ENCODE measurements at places on chromosomes 12 and 14.

DNA sequence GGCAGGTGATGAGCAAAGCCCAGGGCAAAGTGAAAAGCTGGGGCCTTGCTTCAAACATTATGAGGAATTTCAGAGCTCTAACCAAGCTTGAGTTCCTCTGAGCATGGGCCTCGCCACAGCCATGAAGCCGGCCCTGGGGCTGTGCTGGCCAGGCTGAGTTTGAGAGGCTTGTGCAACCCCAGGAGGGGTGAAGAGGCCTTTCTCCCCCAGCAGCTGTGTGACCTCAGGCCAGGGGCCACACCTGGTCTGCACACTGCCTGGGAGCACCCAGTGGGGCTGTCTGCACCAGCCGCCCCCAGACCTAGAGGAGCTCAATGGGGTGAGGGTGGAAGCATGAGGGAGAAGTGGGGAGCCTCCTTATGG is 204.9 kb upstream of the C14orf180 start:
- peaks cover 16% of the 10 kb centered on the region for H3K27me3 ChIP-seq
- no peaks in the 10 kb centered on the region for H3K4me1 ChIP-seq
- H3K36me3 ChIP-seq = no peaks in the 10 kb centered on the region
- no peak overlapping the region for H3K4me3 ChIP-seq
- no peak for DNase-seq
- H3K27ac ChIP-seq = no peak overlapping the region

DNA sequence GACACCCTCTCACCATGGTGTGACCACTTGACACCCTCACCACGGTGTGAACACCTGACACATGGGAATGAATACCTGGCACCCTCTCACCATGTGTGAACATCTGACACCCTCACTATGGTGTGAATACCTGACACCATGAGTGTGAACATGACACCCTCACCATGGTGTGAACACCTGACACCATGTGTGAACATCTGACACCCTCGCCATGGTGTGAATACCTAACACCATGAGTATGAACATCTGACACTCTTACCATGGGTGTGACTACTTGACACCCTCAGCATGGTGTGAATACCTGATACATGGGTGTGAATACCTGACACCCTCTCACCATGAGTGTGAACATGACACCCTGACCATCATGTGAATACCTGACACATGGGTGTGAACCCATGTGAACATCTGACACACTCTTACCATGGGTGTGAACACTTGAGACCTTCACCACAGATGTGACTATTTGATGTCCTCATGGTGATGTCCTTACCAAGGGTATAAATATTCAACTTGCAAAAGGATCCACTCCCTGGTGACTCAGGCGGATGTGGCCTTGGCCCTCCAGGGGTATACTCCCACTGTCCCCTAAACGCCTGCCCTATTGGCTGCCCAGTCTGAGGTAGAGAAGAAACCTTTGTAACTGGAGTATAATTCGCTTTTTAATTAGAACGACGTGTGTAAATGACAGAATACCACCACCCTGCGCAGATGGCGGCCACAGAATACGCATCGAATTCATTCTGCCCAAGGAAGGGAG is 29.1 kb downstream of the RFLNA start:
- no peaks in the 10 kb centered on the region for H3K27me3 ChIP-seq
- H3K4me3 ChIP-seq = no peak overlapping the region
- H3K27ac ChIP-seq = no peak overlapping the region
- no peak for DNase-seq

- no peak for DNase-seq
- peaks cover 30% of the 10 kb centered on the region for H3K27me3 ChIP-seq
- H3K36me3 ChIP-seq = no peaks in the 10 kb centered on the region
- no peaks in the 10 kb centered on the region for H3K4me1 ChIP-seq
- H3K4me3 ChIP-seq = no peak overlapping the region
Observed at GRCh38 chr14:55957950-55958349, 160.3 kb upstream of the PELI2 start.

DNA sequence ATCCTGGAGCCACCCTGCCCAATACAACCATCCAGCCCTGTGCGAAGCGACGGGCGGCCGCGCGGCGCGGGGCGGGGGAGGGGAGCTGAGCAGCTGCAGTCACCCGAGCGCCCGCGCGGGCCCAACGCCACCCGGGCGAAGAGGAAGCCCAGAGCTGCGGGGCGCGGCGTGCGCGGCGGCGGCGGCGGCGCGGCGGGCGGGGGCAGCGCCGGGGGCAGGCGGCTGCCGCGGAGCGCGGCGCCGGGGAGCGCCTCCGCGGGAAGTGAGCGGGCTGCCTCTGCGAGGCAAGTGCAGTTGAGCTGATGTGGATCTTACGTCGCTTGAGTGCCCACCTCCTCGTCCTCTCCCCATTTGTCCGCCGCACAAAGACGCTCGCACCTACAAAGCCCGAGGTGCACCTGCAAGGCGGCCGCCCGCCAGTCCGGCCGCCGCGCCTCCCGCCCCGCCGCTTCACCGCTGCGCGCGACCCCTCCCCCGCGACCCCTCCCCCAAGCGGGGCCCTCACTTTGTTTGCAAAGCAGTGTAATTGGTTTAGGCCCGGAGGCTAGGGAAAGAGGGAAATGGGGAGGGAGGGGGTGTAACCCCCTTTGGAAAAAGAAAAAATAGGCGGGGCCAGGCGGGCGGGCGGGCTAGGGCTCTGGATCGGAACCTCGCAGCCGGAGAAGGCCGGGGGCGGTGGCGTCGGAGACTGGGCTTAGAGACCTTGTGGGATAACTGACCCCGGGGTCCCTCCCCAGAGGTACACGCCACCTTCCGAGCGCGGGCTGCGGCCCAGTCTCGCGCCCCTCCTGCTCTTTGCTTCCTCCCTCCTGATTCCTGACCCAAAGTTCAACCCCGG is at the start of the genes FOXA1 and TTC6:
Gene FOXA1, minus strand, starts transcription at position 279 of the 838 bp plus-strand sequence. Its CDS starts 277 bp downstream, at position 2.
Gene TTC6, plus strand, starts transcription at position 659 of the 838 bp plus-strand sequence. CDS start 26,436 bp downstream, outside the sequence.
- peaks cover 5% of the 10 kb centered on the region for H3K4me1 ChIP-seq
- H3K27me3 ChIP-seq = no peaks in the 10 kb centered on the region
- no peaks in the 10 kb centered on the region for H3K36me3 ChIP-seq
- DNase-seq = peak; percentile 31

DNA sequence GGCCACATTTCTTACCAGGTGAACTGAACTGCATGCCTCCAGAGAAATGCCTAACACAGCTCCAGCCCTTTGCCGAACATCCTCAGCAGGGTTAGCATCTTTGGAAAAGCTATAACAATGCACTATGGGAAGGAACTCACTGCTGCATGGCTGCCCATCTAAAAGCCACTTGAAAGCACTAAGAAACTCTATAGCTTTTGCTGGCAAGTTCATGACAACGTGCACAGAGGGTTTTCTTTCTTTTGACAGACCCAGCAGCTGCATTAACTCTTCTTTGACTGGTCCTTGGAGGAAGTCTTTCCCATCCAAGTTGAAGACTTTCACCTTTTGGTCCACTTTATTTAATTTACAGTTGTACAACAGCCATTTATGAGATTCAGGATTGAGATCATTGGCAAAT is 5.3 kb downstream of the TRMT5 start:
- H3K27me3 ChIP-seq = no peaks in the 10 kb centered on the region
- no peak overlapping the region for H3K4me3 ChIP-seq
- peaks cover 5% of the 10 kb centered on the region for H3K36me3 ChIP-seq
- H3K27ac ChIP-seq = no peak overlapping the region

DNA sequence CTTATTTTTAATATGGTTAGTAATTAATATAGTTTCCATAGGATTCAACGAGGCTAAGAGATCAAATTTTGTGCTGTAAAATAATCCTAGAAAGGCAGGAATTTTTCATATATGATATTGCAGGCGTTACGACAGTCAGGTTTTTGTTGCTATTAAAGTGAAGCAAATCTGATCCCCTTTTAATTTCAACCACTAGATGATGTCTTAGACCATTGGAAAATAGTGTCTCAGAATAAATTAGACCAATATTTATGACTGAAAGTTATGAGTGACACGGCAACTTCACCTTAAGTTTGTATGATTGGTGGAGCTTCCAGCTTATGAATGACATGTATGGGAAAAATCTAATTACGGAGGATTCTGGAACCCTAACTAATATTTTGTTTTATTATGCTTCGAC is 2.5 kb downstream of the TPH2 start:
- H3K4me1 ChIP-seq = no peaks in the 10 kb centered on the region
- DNase-seq = no peak
- no peaks in the 10 kb centered on the region for H3K36me3 ChIP-seq
- peaks cover 37% of the 10 kb centered on the region for H3K27me3 ChIP-seq

DNA sequence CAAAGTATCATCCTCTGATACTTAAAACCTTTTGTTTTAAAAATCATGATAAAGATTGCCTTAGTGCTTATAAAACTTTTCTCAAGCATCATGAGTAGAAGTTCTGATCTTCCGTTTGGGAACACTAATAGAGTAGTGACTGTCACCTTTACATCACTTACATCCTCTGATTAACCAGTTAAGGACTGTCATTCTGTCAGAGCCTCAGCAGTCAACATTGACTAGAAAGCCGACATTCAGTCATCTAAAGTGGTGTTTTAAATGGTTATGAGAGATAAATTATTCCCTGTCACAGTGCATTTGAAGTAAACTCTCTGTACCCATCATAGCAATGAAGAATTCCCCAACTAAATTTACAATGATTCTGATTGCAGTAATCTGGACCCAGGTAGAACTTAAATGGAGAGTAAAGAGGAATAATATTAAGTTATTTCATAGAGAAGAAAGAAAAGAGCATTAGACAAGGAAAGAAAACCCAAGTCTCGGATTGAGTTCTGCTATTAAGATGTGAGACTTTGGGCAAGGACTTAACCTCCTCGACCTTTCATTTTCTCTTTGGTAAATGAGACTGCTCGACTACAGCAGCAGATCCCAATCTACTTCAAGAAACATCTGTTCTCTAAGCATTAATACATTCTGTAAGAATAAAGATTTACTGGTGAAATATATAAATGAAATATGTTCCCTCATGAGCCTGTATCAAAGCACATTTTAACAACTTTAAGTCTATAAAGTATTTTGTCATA is 563.9 kb upstream of the LMO3 start:
- H3K4me1 ChIP-seq = no peaks in the 10 kb centered on the region
- H3K4me3 ChIP-seq = no peak overlapping the region
- no peaks in the 10 kb centered on the region for H3K36me3 ChIP-seq
- H3K27me3 ChIP-seq = no peaks in the 10 kb centered on the region
- no peak for DNase-seq
- no peak overlapping the region for H3K27ac ChIP-seq

- no peak overlapping the region for H3K4me3 ChIP-seq
- H3K27ac ChIP-seq = no peak overlapping the region
- no peaks in the 10 kb centered on the region for H3K27me3 ChIP-seq
- H3K4me1 ChIP-seq = peaks cover 22% of the 10 kb centered on the region
- DNase-seq = peak; percentile 88
Observed at GRCh38 chr14:35159742-35160409, 37.5 kb downstream of the PRORP start.

DNA sequence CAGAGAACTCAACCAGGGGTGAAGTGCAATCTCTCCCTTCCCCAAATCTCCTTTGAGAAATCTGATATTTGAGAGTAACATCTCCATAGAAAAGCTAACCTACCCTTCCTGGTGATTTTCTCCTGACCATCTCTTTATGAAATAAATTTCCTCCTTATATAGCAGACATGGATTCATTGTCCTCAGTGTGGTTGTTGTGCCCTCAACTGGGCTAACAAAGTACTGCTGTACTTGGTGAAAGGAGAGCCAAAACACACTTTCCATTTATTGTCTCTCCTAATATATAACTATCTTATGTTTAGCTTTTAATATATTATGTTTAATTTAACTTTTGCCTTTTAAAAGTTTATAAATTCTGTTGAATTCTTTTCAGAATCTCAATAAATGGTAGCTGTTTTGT is 65.1 kb upstream of the SLCO1B1 start:
- H3K4me1 ChIP-seq = no peaks in the 10 kb centered on the region
- H3K36me3 ChIP-seq = no peaks in the 10 kb centered on the region
- H3K27ac ChIP-seq = no peak overlapping the region
- H3K27me3 ChIP-seq = no peaks in the 10 kb centered on the region

GRCh38 chr12:132646850-132647249 is 28.3 kb downstream of the P2RX2 start:
- H3K27ac ChIP-seq = no peak overlapping the region
- H3K36me3 ChIP-seq = peaks cover 26% of the 10 kb centered on the region
- no peaks in the 10 kb centered on the region for H3K27me3 ChIP-seq
- H3K4me1 ChIP-seq = no peaks in the 10 kb centered on the region
- DNase-seq = no peak
- no peak overlapping the region for H3K4me3 ChIP-seq

DNA sequence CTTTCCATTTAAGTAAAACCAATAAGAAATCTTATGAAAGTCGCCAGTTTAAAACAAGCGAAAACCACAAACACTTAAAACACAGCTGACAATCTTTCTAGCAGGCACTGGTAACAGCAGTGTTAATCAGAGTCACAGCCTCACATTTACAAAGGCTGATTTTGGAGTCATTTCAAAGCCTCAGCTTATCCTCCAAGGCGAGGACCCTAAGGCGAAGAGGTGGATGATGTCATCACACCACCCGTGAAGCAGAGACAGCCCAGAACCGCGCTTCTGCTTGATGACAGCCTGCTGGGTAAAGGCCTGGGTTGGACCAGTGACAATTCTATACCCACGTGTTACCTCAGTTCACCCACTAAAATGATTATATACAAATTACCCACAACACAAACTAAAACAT is 10.1 kb downstream of the GOLGA3 start:
- no peak overlapping the region for H3K27ac ChIP-seq
- no peaks in the 10 kb centered on the region for H3K27me3 ChIP-seq
- no peaks in the 10 kb centered on the region for H3K4me1 ChIP-seq

GRCh38 chr14:60710494-60710893 is 13.7 kb downstream of the SIX4 start:
- no peaks in the 10 kb centered on the region for H3K27me3 ChIP-seq
- no peak overlapping the region for H3K27ac ChIP-seq
- no peaks in the 10 kb centered on the region for H3K4me1 ChIP-seq
- peaks cover 14% of the 10 kb centered on the region for H3K36me3 ChIP-seq
- no peak for DNase-seq

DNA sequence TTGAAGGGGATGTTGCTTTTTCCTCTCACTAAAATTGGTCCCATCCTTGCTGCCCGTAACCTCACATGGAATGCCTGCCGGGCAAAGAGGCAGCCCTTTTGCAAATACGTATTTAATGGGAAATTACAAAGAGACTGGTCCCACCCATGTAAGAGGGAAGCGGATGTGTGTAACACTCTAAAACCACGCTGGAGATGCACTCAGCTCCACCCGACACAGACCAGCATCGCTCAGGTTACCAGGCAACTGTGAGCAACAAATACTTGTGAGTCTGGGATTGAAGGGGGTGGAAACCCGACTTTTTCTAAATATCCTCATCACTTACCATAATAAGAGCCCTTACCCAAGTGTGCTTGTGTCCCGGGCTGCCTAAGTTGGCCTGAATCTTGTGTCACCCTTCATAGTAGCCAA is 47.7 kb downstream of the ELK3 start:
- DNase-seq = no peak
- no peak overlapping the region for H3K4me3 ChIP-seq
- H3K27me3 ChIP-seq = no peaks in the 10 kb centered on the region

- no peaks in the 10 kb centered on the region for H3K36me3 ChIP-seq
- DNase-seq = no peak
- no peaks in the 10 kb centered on the region for H3K27me3 ChIP-seq
- H3K4me3 ChIP-seq = no peak overlapping the region
Observed at GRCh38 chr12:24803430-24804245, 145.3 kb downstream of the BCAT1 start.

GRCh38 chr14:80762641-80763228 is 178.8 kb downstream of the CEP128 start:
- no peak overlapping the region for H3K4me3 ChIP-seq
- no peak for DNase-seq
- H3K36me3 ChIP-seq = no peaks in the 10 kb centered on the region
- H3K27me3 ChIP-seq = no peaks in the 10 kb centered on the region
- H3K4me1 ChIP-seq = no peaks in the 10 kb centered on the region

- H3K4me1 ChIP-seq = no peaks in the 10 kb centered on the region
- H3K36me3 ChIP-seq = no peaks in the 10 kb centered on the region
- peak; percentile 12 for DNase-seq
Observed at GRCh38 chr14:22221508-22221907, 367.5 kb downstream of the DAD1 start.
